ENCODE measurements at places on chromosomes 16 and 17.
A peak's percentile ranks its signal among the peaks of the same experiment; 100 is the strongest.

- DNase-seq, result no peak
These were observed 127.2 kb downstream of the CDH8 start for GRCh38 chr16:61909074-61909473.

- no peak for DNase-seq
These were observed 59.7 kb downstream of the RNF112 start for GRCh38 chr17:19470530-19471261.

DNA sequence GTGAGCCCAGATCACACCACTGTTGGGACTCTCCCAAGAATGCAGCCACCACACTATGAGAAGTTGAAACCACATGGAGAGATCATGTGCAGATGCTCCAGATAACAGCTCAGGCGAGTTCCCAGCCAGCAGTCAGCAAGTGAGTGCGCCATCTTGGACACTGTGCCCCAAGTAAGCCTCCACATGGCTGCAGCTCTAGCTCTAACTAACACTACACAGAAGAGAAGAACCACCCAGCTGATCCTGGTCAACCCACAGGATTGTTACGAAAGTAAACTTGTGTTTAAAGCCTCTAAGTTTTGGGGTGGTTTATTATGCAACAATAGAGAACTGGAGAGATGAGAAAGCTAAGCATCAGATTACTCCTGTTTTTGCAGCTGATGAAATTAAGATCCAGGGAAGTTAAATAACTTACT is 25.8 kb downstream of the SLC38A7 start:
- no peak for DNase-seq

DNA sequence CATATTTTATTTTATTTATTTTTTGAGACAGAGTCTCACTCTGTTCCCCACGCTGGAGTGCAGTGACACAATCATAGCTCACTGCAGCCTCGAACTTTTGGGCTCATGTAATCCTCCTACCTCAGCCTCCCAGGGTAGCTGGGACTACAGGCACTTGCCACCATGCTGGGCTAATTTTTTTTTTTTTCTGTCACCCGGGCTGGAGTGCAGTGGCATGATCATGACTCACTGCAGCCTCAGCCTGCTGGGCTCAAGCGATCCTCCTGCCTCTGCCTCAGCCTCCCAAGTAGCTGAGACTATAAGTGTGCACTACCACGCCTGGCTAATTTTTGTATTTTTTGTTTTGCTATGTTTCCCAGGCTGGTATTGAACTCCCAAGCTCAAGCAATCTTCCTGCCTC is 17.1 kb downstream of the UNC45B start:
- DNase-seq, result no peak

DNA sequence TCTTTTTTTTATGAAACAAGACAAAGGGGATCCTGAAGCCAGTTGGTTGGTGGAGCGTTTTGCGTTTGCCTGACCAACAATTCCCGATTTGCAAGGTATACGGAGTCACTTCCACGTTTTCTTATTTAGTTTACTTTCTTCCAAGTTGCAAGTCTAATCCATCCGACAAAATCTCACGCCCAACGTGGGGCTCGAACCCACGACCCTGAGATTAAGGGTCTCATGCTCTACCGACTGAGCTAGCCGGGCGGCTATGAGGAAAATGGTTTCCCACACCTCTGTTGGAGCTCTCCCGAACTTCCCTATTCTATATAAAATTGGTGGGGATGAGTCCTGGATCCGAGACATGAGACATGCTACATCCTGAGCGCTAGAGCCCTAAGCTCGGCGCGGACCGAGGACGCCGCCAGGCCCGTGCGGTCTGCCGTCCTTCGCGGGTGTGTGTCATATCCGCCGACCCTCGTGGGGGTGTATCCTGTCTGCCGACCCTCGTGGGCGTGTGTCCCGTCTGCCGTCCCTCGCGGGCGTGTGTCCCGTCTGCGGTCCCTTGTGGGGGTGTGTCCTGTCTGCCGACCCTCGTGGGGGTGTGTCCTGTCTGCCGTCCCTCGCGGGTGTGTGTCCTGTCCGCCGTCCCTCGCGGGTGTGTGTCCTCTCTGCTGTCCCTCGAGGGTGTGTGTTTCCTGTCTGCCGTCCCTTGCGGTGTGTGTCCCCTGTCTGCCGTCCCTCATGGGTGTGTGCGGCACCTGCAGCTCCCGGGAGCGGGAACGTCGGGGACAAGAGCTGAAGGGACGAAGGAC is 22.6 kb downstream of the ZNF213 start:
- DNase-seq, result peak; percentile 62

DNA sequence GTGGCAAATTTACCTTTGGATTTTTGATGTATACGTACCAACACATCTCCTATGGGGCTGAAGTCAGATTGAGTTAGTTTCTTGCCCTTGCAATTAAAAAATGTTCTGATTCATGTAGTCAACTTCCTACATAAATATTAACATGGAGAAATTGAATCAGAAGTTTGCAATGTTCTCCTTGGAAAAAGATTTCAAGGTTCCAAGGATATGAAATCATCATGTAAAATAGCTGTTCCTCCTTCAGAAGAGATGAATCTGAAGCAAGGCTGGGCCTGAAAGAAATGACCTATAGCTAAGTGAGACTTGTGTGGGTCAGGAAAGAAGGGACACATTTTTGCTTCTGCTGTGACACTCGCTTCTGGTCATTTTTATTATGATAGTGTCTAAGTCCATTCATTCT is 131.7 kb downstream of the RGS9 start:
- no peak for DNase-seq

DNA sequence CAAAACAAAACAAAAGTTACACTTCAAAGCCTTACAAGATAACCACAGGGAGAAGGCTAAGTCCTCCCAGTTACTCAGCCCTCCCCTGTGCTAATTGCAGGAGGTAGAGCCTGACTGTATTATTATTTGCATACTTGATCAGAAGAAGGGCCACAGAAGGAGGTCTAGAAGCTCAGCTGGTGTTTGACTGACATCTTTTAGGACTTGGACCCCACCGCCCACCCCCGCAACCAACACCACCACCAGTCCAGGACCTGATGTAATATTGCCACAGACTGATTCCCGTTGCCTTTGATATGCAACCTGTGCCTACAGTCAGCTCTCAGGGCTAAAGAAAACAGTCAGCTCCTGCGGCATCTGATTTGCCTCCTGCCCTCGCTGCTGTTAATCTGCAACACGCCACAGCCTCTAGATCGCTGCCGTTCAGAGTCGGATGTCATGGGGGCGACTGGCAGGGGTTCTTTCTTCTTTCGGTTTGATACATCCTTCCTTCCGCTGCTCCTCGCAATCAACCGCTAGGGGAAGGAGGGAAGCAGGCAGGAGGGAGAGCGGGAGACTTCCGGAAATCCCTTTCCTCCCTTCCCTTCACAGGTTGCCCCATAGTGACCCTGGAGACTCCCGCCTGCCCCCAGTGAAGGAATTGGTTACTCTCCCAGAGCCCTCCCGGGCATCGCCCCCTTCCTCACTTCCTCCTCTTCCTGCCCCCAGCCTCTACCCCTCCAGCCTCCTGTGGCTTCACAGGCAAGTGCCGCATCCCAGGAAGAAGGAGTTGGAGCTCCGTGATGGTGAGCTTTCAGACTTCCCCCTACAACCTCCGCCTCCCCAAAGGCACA is 90.5 kb upstream of the SOX9 start:
- no peak for DNase-seq

- no peak for DNase-seq
These were observed 81.2 kb upstream of the CACNG3 start for GRCh38 chr16:24174957-24175356.

DNA sequence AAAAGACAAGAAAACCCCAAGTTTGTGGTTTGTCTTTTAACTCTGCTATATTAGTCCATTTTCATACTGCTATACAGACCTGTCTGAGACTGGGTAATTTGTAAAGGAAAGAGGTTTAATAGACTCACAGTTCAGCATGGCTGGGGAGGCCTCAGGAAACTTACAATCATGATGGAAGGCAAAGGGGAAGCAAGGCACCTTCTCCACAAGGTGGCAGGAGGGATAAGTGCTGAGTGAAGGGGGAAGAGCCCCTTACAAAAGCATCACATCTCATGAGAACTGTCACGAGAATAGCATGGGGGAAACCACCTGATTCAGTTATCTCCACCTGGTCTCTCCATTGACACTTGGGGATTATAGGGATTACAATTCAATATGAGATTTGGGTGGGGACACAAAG is 13.5 kb upstream of the ADAM11 start:
- DNase-seq, result no peak

DNA sequence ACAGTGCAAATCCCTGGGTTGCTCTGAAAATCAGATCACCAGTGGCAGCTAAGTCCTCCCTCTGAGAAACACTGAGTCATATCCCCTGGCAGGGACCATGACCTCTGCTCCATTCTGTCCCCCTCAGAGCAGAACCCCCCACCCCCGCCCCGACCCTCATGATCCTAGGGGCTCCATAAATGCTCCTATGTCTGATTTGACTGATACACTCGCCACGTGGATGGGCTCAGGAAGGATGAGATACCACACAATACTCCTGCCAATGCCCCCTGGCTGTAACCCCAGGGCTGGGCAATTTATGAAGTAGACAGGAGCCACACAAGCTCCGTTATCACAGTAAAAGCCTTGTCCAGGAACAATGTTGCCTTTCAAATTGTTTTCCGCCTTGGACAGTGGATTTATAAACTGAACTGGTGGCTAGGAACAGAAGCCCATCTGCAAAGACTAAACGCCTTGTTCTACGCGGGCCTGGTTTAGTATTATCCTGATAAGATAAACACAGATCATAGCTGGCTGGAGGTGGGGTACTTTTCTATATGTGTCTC is 394.8 kb downstream of the SLC39A11 start:
- no peak for DNase-seq

- DNase-seq, result no peak
These were observed at the start of gene MEIOB for GRCh38 chr16:1871974-1872635. MEIOB (minus strand) TSS chr16:1872164; CDS start chr16:1868175, 3,989 bp downstream.

GRCh38 chr16:88672776-88673175 is 9.9 kb upstream of the MVD start:
- no peak for DNase-seq

All from CD4-positive, CD25-positive, alpha-beta regulatory T cell (primary cell).